ENCODE measurements at places on chromosomes 2 and 18.

DNA sequence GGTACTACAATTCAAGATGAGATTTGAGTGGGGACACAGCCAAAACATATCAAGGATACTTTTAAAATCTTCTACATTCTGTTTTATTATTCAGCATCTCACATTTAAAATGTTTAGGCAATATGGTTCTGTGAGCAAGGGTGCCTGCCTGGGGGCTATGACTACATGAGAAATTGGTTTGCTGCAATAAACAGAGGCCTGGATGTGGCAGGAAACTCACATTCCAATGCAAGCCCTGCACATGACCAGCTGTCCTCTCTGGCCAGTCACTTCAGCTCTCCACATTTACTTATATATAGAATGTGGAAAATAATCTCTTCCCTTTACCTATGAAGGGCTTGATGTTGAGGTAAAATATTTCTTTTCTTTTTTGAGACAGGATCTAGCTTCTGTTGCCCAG is 193.4 kb downstream of the LRRTM1 start:
- no peaks in the 10 kb centered on the region for H3K4me1 ChIP-seq
- no peak overlapping the region for H3K4me3 ChIP-seq
- no peaks in the 10 kb centered on the region for H3K27me3 ChIP-seq
- H3K27ac ChIP-seq = no peak overlapping the region

DNA sequence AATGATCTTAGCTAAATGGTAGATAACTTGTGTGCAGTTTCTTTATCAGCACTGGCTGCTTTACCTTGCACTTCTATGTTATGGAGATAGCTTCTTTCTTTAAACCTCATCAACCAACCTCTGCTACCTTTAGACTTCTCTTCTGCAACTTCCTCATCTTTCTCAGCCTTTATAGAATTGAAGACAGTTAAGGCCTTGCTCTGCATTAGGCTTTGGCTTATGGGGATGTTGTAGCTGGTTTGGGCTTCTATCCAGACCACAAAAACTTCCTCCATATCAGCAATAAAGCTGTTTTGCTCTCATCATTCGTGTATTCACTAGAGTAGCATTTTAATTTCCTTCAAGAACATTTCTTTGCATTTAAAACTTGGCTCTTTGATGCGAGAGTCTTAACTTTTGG is 123.7 kb downstream of the PIK3C3 start:
- DNase-seq = no peak
- H3K27ac ChIP-seq = no peak overlapping the region
- H3K27me3 ChIP-seq = no peaks in the 10 kb centered on the region
- no peak overlapping the region for H3K4me3 ChIP-seq

- peaks cover 27% of the 10 kb centered on the region for H3K4me1 ChIP-seq
- peak; percentile 37 for DNase-seq
- H3K27me3 ChIP-seq = no peaks in the 10 kb centered on the region
- H3K36me3 ChIP-seq = peaks cover 8% of the 10 kb centered on the region
- peak overlapping the region; percentile 88 for H3K27ac ChIP-seq
- H3K4me3 ChIP-seq = peak overlapping the region; percentile 95
Measured at GRCh38 chr18:47150824-47151366, 595 bp upstream of the HDHD2 start.

- H3K27me3 ChIP-seq = peaks cover 23% of the 10 kb centered on the region
- peaks cover 20% of the 10 kb centered on the region for H3K4me1 ChIP-seq
- no peaks in the 10 kb centered on the region for H3K36me3 ChIP-seq
- no peak overlapping the region for H3K4me3 ChIP-seq
Measured at GRCh38 chr2:201907563-201907881, 101.2 kb downstream of the CDK15 start.

DNA sequence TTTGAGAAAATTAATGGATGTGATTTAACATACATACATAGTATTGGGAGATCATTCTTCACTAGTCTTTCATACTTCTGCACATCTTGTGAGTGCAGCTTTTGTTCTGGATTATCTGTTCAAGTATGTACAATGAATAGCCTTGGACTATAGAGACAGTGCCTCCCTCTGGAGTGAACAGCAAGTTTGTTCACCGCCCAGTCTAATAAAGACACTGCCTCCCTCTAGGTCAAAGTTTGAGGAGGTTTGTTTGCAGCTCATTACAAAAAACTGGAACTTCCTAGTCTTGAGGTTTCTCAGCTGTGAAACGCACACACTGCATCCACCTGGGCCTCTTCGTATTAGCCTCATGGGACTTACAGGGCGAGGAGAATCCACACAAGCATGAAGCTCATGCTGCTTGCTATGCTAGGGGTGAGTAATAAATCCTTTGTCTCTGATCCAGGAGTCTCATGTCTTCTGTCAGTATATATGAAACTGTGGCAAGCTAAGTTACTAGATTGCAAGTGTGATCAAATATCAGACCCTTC is 26.0 kb upstream of the LAPTM4A start:
- H3K27me3 ChIP-seq = peaks cover 15% of the 10 kb centered on the region
- H3K4me3 ChIP-seq = no peak overlapping the region
- H3K36me3 ChIP-seq = no peaks in the 10 kb centered on the region
- DNase-seq = no peak

GRCh38 chr2:227626580-227627151 is 9.4 kb downstream of the SCYGR4 start:
- no peaks in the 10 kb centered on the region for H3K4me1 ChIP-seq
- no peaks in the 10 kb centered on the region for H3K36me3 ChIP-seq
- H3K27me3 ChIP-seq = peaks cover 24% of the 10 kb centered on the region

DNA sequence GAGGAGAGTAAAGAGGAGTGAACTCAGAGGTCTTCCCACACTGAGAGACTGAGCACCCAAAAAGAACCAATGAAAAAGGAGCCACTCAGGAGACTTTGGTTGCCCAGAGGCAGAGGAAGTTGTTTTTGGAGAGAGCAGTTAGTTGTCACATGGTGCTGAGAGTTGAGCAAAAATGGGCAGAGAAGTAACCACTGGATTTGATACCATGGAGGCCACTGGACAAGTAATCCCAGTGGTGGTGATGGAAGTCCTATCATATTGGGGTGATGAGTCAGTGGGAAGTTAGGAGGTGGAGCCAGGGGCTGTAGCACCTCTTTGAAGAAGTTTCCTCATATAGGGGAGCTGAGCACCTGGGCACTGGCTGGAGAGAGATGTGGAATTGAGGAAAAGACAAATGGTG is 235.8 kb downstream of the TPGS2 start:
- DNase-seq = no peak
- no peaks in the 10 kb centered on the region for H3K27me3 ChIP-seq
- H3K36me3 ChIP-seq = no peaks in the 10 kb centered on the region
- no peaks in the 10 kb centered on the region for H3K4me1 ChIP-seq

- no peak overlapping the region for H3K27ac ChIP-seq
- no peak for DNase-seq
- H3K27me3 ChIP-seq = no peaks in the 10 kb centered on the region
- no peak overlapping the region for H3K4me3 ChIP-seq
Measured at GRCh38 chr2:22020091-22020742, 896.4 kb downstream of the TDRD15 start.

GRCh38 chr2:19899985-19900930 is 1.5 kb downstream of the TTC32 start:
- H3K27ac ChIP-seq = peak overlapping the region; percentile 96
- peaks cover 30% of the 10 kb centered on the region for H3K4me1 ChIP-seq
- peaks cover 18% of the 10 kb centered on the region for H3K36me3 ChIP-seq
- no peak for DNase-seq

GRCh38 chr2:28776471-28776870 is 24.8 kb downstream of the PPP1CB start:
- no peak overlapping the region for H3K27ac ChIP-seq
- no peaks in the 10 kb centered on the region for H3K27me3 ChIP-seq
- DNase-seq = no peak
- peaks cover 17% of the 10 kb centered on the region for H3K36me3 ChIP-seq
- H3K4me3 ChIP-seq = no peak overlapping the region

GRCh38 chr2:122273785-122274419 is 518.5 kb downstream of the TSN start:
- no peaks in the 10 kb centered on the region for H3K27me3 ChIP-seq
- no peak overlapping the region for H3K27ac ChIP-seq
- H3K4me1 ChIP-seq = no peaks in the 10 kb centered on the region
- no peak for DNase-seq
- H3K4me3 ChIP-seq = no peak overlapping the region

GRCh38 chr2:99975386-99975785 is 167.0 kb downstream of the AFF3 start:
- H3K27ac ChIP-seq = no peak overlapping the region
- H3K4me1 ChIP-seq = no peaks in the 10 kb centered on the region
- H3K27me3 ChIP-seq = peaks cover 4% of the 10 kb centered on the region
- H3K36me3 ChIP-seq = no peaks in the 10 kb centered on the region

- no peak overlapping the region for H3K4me3 ChIP-seq
- no peaks in the 10 kb centered on the region for H3K36me3 ChIP-seq
- peaks cover 12% of the 10 kb centered on the region for H3K4me1 ChIP-seq
- peaks cover 55% of the 10 kb centered on the region for H3K27me3 ChIP-seq
- DNase-seq = no peak
- no peak overlapping the region for H3K27ac ChIP-seq
Measured at GRCh38 chr2:239443666-239444567, 43.1 kb upstream of the HDAC4 start.

DNA sequence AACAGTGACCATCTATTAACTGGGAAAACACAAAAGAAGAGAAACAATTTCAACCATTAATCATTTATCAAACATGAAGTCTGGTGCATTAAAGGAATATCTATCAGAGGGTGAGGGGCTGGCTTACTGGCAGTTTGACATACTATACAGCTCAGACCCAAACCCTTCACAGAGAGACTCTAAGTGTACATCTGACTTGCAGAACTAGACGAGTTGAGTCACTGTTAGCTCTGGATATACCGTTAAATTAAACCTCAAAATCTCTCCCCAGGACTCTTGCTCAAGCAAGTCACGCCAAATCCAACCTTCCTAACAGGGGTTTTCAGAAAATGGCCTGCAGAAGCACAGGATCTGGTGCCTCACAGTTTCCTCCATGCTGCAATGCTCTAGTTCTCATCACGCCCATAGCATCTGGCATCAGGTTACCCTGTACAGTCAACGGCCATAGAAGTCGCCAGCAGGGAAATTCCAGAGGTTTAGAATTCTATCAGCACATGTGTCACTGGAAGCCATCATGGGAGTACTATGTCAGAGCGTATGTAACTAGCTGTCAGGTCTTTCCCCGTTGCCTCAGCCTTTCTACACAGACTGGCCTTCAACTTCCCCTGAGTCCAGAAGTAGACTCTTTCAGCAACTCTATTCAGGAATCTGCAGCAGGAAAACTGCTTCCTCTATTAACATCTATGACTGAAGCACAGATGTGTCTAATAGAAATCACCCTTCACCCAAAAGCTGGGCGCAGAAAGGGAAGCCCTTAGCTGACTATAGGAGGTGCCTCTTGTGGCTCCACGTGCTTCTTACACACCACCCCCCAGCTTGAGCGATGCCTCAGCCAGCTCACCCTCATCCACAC is 9.3 kb downstream of the TGOLN2 start:
- DNase-seq = no peak
- H3K27me3 ChIP-seq = no peaks in the 10 kb centered on the region
- peaks cover 55% of the 10 kb centered on the region for H3K36me3 ChIP-seq
- H3K4me1 ChIP-seq = peaks cover 49% of the 10 kb centered on the region

DNA sequence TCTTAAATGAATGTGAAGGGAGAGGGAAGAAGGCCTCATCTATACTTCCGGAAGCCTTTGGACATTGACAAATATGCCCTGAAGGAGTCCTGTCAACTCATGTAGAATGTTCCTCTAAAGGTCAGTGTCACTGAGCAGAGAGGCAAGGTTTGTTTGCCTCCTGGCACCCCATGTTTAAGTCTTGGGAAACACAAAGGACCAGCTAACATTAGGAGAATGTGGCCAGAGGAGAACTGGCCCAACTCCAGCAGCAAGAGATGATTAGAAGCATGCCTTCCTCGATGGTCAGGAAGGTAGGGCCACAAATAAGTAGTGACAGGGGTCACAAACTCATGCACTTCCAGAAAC is 5.7 kb downstream of the DYSF start:
- no peak overlapping the region for H3K27ac ChIP-seq
- peaks cover 14% of the 10 kb centered on the region for H3K4me1 ChIP-seq
- no peak for DNase-seq
- H3K4me3 ChIP-seq = no peak overlapping the region
- no peaks in the 10 kb centered on the region for H3K36me3 ChIP-seq
- H3K27me3 ChIP-seq = peaks cover 15% of the 10 kb centered on the region

DNA sequence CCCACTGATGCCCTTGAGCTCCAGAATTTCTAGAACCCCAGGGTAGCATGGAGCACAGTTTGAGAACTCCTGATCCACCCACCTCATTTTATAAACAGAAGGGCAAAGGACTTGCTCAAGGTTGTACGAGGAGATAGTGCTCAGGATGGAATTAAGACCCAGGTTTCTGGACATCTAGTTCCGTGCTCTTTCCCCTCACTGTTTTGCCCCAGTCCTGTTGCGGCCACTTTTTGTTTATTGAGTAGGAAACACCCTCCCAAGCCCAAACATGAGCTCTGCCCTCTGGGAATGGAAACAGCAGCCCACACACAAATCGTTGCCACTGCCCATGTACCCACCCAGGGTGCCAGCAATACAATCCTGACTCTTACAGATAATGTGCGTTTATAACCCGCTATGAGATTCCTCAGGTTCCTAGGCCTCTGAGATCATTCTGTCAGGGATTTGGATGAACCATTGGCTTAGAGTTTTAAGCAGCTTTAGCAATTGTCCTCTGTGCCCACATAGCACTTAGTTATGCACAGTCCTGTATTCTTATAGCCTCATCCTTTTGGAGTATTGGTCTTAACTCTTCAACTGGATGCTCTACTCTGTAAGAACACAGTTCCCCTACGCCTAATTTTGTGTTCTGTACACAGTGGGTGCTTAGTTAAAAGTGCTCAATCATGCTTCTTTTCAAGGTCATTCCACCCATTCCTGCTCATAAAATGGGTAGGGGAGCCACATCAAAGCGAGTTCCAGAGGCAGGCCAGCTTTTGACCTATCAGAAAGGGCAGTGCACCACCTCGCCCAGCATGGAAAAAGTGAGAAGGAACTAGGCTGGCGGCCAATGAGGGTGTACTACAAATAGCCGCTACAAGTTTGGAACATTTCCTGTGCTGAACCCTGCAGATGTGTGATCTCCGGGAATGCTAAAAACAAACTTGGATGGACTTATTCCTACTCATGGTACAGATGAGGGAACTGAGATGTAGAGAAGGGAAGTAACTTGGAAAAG is 60.3 kb upstream of the IGFBP2 start:
- H3K36me3 ChIP-seq = no peaks in the 10 kb centered on the region
- DNase-seq = no peak
- H3K4me3 ChIP-seq = no peak overlapping the region
- peaks cover 15% of the 10 kb centered on the region for H3K27me3 ChIP-seq
- H3K4me1 ChIP-seq = peaks cover 17% of the 10 kb centered on the region

DNA sequence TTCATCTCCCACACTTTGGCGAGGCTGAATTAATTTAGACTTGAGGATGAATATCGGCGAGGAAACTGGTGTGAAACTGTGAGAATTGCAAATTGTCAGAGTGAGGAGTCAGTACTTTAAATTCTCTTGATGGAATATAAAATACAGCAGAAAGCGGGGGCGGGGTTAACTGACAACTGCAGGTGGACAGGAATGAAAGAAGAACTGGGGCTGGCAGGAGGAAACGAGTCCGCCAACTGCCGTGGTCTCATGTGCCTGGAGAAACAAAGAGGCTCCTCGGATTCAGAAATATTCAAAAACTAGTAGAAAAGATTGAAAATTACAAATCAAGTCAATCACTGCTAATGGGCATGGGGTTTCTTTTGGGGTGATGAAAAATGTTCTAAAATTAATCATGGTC is 44.3 kb downstream of the MOGAT1 start:
- DNase-seq = no peak
- H3K4me3 ChIP-seq = no peak overlapping the region
- H3K36me3 ChIP-seq = no peaks in the 10 kb centered on the region
- H3K27me3 ChIP-seq = peaks cover 26% of the 10 kb centered on the region
- no peaks in the 10 kb centered on the region for H3K4me1 ChIP-seq

- H3K27me3 ChIP-seq = no peaks in the 10 kb centered on the region
- peaks cover 22% of the 10 kb centered on the region for H3K4me1 ChIP-seq
- no peak for DNase-seq
- no peak overlapping the region for H3K4me3 ChIP-seq
Measured at GRCh38 chr2:178476477-178476876, 1.9 kb downstream of the FKBP7 start.

- H3K27me3 ChIP-seq = no peaks in the 10 kb centered on the region
- H3K4me1 ChIP-seq = no peaks in the 10 kb centered on the region
- H3K27ac ChIP-seq = no peak overlapping the region
Measured at GRCh38 chr18:26992926-26993325, 127.4 kb upstream of the AQP4 start.
